Naive thymus-derived CD4-positive, alpha-beta T cell (primary cell): ENCODE measurements at places on chromosomes 7 and 10. TPM values are rescaled to one million over a fixed set of nuclear protein-coding genes. Genes with fewer than 3 reads are reported as not detected.

- DNase-seq: no peak
These were observed 110.8 kb downstream of the TMEM178B start for GRCh38 chr7:141184532-141185190.

- DNase-seq: no peak
These were observed 2.5 kb downstream of the TCF7L2 start for GRCh38 chr10:112952282-112953173.

- no peak for DNase-seq
These were observed 658.6 kb downstream of the CCSER2 start for GRCh38 chr10:84987039-84987438.

DNA sequence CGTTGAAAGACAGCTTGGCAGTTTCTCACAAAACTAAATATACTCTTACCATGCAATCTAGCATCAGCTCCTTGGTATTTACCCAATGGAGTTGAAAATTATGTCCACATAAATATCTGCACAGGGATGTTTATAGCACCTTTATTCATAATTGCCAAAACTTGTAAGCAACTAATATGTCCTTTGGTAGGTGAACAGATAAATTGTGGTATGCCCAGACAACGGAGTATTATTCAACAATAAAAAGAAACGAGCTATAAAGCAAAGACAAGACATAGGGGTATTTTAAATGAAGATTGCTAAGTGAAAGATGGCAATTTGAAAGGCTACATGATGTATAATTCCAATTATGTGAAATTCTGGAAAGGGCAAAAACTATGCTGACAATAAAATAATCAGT is 162.5 kb upstream of the PTN start:
- no peak for DNase-seq

DNA sequence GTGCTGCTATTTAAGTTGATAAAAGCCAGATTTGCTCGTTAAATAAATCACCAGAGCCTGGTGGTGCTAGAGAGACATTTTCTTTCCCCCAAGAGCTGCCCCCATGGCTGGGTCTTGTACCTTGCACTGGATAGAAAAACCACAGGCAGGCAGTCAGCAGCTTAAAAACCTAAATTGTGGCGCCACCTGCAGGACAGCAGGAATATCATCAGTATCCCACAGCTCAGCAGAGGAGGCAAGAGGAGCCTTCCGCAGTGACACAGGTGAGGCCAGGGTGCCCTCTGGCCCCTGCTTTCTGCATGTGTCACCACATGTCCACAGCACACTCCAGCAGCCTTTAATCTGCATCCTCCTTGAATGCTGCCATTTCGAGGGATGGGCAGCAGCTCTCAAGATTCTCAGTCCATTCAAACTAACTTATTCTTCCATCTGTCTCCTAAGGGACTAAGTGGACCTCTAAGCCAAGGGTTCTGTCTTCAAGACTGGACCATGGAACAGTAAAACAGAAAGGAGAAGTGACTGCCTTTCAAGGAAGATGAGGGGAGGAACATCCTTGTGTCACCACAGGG is 4.5 kb upstream of the PLXNA4 start:
- DNase-seq: peak; percentile 45

The SLC26A5 gene
- not detected in 2 replicates for total RNA-seq

DNA sequence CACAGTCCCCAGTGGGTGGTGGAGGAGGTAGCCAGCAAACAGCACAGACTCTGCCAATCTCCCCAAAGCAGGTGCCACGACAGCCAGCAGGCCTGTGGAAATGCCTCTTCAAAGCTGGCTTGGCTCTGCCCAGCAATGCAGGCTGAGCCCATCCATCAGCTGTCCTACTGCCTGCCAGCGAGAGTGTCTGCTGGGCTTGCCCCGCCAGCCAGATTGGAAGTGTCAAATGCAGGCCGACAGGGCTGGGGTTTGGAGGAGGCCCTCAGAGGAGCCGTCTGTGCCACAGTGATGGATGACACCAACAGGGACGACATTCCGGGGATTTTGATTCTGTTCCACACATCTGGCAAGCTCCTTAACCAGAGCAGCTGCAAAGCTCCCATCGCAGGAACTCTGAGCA is 16.7 kb downstream of the HABP2 start:
- DNase-seq: no peak

The LIPK gene
- total RNA-seq: not detected

- no peak for DNase-seq
These were observed 77.4 kb downstream of the PON1 start for GRCh38 chr7:95246831-95247370.

DNA sequence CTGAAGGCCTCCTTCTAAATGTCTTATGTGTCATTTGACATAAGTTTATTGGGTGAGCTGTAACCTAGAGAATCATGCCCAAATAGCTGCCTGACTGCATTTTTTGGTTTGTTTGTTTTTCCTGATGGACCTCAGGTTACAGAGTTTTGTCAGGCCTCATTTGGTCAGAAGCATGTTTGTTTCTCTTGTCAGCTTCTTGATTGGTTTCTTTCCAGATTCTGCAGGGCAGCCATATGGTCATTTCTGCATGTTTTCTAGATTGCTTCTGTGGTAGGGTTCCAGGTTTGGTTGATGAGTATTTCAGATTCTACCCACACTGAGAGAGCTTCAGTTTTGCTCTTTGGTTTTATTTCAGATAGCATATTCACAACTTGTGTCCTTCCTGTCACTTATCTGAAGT is 28.0 kb downstream of the GLCCI1 start:
- no peak for DNase-seq

GRCh38 chr7:21167942-21168341 is 259.9 kb upstream of the SP4 start:
- no peak for DNase-seq

- DNase-seq: no peak
These were observed 183.5 kb upstream of the HABP2 start for GRCh38 chr10:113369365-113369694.

The TECPR1 gene
- total RNA-seq: 119 TPM

GRCh38 chr7:16264036-16264819 is 157.1 kb downstream of the CRPPA start:
- DNase-seq: no peak

DNA sequence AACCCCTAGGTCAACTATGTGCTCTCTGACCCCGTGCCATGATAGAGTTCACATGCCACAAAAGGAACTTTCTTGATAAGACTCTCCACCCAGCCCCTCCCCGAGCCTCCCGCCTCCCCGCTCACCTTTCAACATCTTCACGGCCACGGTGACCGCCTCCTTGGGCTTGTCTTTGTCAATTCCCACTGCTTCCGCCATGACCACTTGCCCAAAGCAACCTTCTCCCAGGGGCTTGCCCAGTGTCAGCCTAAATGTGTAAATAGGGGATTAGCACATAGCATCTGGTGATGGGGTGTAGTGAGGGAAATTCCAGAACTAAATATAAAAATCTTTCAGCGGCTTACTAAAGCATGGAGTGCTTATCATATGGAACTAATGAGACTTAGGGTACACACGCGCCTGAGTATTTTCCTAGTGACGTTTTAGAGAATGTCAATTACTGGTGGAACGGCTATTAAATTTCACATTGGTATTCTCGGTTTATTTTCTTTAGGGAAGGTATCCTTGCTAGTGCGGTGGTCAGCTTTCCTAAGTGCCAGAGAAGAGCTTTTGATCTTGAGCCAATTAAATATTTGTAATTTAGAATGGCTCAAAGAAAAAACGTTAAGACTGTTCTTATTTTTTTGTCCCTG is 97.4 kb downstream of the FGFR2 start:
- no peak for DNase-seq

DNA sequence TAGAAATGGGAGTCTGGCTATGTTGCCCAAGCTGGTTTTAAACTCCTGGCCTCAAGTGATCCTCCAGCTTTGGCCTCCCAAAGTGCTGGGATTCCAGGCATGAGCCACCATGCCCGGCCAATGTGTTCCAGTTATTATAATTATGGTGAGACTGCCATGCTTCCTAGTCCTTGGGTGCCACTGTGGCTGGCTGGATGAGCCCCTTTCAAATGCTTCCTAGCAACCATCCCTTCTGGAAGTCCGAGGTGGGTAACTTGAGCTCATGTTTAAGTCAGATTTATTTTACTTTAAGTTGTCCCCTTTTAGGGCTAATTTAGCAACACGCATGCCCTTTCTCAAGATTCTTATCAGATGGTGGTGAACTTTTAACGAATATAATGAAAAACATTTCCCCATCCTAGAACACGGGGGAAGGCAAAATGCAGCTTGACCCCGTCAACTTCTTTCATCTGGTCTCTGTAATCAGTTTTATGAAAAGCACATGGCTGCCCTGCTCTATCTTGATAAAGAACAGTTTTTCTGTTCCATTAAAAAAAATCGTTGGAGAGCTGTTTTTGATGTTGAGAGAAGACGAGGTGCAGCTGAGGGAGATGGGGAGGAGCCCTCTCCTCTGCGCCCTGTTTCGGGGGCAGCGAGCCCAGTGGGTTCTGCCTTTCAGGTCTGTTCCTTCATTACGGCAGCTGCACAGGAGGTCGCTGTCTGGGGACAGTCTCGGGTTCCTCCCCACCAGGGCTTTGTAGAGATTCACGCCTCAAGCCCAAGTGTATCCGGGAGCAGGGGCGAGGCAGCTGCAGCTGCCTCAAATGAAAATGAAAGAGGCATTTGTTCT is 61.0 kb upstream of the MKI67 start:
- DNase-seq: peak; percentile 20

DNA sequence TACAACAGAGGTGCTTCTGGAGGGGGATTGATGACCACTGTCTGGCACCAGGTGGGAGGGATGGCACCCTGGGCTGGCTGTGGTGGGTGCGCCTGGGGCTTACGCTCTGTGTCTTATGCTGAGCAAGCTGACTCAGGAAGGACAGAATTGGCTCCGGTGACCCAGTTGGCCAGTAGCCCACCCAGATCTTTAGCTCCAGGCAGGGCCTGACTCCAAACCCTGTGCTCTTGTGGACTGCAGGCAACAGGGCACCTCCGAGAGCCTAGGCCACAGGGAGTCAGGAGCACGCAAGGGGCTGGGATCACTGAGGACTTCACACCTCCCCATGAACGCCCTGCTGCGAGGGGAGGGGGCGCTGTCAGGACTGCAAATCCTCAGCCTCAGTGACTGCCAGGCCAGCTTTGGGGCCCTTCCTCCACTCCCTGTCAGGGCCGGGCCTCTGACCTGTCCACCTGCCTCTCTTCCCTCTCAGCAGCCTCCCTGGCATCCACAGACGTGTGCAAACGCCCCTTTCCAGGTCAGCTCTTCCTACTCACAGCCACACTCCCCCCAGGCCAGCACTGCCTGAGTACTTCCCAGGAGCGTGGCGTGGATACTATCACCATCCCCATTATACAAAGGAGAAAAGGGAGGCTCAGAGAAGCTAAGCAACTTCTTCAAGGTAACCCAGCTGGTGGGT is 118.7 kb downstream of the SLIT1 start:
- no peak for DNase-seq

The ZEB1 gene
- 77.5 TPM for total RNA-seq

DNA sequence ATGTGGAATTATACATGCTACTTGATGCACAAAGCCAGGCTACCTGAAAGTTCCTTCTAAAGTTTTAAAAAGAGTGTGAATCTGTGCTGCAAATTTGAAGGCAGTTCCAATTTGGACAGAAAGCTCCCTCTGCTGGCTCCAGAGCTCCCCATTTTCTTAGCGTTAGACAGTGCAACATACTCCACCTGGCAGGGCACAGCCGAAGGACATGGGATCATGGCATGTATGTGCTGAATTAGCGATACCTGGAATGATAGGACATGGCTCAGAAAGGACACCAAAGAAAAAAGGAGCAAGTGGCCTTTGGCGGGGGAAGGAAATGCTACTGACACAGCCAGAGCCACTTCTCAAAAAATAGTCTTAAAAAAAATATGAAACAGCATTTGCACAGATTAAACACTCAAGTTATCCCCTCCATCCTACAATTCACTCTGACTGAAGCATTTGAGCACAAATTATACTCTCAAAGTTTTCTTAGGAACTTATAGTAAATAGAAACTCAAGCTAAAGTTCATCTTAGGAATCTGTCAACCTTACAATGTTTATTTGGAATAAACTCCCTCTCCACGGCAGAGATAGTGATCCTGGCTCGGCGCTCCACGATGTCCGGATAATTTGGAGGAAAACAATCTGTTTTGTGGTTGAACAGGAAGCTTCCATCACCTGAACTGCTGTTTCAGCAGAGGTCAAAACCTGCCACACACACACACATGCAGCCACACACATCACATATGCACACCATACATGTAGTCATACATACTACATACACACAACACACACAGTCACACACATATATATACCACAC is 80.0 kb downstream of the C7orf25 start:
- no peak for DNase-seq

GRCh38 chr10:132061465-132061864 is 4.3 kb upstream of the JAKMIP3 start:
- no peak for DNase-seq

GRCh38 chr7:135620980-135621850 is 41.1 kb upstream of the STMP1 start:
- no peak for DNase-seq

DNA sequence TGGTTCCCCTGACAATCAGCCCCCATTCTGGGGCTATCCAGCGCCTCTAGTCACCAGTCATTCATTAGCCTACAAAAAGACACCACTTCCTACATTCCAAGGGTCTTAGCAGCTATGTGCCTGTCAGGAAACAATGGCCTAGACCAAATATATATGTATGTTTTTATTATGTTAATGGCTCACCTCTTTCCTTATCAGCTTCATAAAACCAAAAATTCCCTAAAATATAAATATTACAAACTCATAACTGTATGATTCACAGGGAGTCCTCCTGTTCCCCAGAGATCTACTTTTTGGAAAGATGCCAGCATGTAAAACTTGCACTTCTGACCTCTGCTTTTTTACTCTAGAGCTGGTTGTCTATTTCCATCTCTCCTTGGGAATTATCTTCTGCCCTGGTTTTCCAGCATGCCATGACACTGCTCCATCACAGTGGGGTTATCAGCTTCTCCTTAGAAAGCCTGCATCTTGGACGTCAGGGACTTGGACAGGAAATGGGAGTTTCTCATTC is 79.2 kb downstream of the ABCA13 start:
- DNase-seq: no peak

The OPN1SW gene
- total RNA-seq: not detected

GRCh38 chr7:68900096-68900495 is 698.2 kb upstream of the AUTS2 start:
- no peak for DNase-seq

- DNase-seq: no peak
These were observed 229.3 kb downstream of the USP6NL start for GRCh38 chr10:11382187-11382586.

GRCh38 chr10:45373576-45374349 is at the start of gene ALOX5:
ALOX5 (plus strand) TSS chr10:45374216; CDS start chr10:45374280, 64 bp downstream.
- DNase-seq: no peak

The GPNMB gene
- 29.9 TPM for total RNA-seq

The TMEM229A gene
- total RNA-seq: not detected

The ANXA8 gene
- total RNA-seq: not detected

- no peak for DNase-seq
These were observed 145.6 kb downstream of the TWIST1 start for GRCh38 chr7:18971839-18972238.

DNA sequence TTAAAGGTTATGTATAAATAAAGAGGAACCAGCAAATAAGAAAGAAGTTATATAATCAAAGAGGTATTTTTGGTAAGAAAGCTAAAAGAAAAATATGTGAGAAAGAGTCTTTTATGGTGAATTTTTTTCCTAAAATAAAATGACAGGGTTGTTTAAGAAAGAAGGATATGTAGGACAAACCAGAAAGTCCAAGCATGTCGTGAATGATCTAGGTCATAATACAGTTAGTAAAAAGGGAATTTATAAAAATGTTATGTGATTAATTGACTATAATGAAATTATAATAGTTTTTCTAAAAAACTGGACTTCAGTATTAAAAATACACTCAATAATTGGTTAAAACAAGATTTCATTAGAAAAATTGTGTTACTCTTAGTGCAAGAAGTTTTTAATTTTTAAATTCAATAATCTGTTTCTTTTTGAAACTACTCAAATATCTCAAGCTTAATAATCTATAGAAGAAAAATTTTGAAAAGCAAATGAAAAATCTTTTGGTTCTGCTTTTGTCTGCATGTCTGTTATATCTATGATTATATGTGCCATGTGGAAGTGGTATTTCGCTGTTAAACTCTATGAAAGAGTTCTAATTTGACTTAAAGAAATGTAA is 23.3 kb downstream of the AVL9 start:
- no peak for DNase-seq
